ENCODE measurements at places on chromosomes 4 and X.

- no peaks in the 10 kb centered on the region for H3K36me3 ChIP-seq
- no peaks in the 10 kb centered on the region for H3K4me1 ChIP-seq
Observed at GRCh38 chr4:20895208-20895607, 194.9 kb downstream of the PACRGL start.

DNA sequence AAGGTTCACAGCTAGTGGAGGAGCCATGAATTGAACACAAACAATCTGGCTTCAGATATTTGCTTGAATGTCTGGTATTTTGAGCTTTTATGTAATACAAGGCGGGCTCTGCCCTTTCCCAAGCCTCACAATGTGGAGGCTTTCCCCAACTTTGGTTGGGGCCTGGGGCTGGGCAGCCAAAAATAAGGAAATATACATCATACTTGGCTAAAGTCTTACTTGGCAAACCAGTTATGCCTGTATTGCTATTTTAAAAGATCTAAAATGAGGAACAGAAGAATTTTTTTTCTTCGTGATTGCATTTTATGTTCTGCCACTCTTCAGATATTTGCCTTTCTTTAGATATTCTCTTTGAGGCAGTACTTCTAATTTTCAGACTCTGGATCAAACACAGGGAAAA lies 26.1 kb downstream of the ARFIP1 start:
- no peak for DNase-seq
- H3K27ac ChIP-seq: peak overlapping the region; percentile 65
- peaks cover 23% of the 10 kb centered on the region for H3K4me1 ChIP-seq
- peaks cover 12% of the 10 kb centered on the region for H3K36me3 ChIP-seq
- no peaks in the 10 kb centered on the region for H3K27me3 ChIP-seq

DNA sequence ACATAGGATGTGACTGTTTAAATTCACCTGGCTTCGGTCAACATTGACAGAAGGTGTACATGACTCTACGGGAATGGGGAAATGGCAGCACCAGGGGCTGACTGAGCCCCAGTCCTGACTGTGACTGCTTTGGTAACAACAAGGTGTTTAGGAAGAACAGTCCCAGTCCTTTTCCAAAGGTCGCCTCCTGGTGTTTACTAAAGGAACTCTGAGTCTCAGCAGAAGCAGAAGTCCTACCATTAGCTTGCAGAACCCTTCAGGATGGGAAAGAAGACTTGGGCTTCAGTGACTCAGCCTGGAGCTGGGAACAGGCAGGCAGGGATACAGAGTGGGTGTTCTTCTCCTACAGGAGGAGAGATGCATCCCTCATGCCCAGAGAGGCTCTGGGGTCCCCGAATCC lies 103.3 kb downstream of the MGST2 start:
- no peak for DNase-seq
- H3K4me3 ChIP-seq: no peak overlapping the region
- H3K36me3 ChIP-seq: no peaks in the 10 kb centered on the region
- no peak overlapping the region for H3K27ac ChIP-seq

DNA sequence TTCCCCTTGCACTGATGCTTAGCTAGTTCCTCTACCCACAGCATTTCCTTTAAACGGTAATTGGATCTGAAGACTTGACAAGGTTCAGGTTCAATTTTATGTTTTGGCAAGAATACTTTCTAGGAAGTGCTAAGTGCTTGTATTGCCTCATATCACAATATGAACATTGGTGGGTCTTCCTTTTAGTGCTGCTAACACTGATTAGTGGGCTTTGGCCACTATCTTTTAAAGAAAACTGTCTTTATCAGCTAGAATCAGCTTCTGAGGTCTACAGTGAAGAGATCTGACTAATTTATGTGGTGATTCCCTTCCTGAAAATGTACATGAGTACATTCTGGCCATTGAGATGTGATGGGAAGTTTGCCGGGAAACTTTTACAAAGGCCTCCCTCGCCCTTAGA lies 316.7 kb upstream of the KLF3 start:
- H3K36me3 ChIP-seq: peaks cover 3% of the 10 kb centered on the region
- DNase-seq: no peak
- H3K4me3 ChIP-seq: no peak overlapping the region
- no peaks in the 10 kb centered on the region for H3K4me1 ChIP-seq
- H3K27me3 ChIP-seq: peaks cover 12% of the 10 kb centered on the region

DNA sequence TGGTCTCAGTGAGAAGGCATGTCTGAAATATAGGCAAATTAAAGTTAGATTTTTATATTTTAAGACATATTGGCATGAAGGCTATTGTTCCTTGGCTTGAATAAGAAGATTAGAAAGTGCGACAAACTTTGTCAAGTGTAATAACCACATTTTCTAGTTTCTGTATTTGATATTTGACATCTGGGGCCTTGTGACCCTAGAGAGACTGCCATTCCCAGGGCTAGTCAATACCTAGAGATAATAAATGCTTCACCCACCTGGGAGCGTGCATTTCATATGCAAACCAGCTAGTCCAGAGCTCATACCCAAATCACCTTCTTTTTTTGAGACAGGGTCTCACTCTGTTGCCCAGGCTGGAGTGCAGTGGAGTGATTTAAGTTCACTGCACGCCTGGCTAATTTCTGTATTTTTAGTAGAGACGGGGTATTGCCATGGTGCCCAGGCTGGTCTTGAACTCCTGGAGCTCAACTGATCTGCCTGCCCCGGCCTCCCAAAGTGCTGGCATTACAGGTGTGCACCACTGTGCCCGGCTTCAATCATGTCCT lies 62.6 kb downstream of the COQ2 start:
- no peak overlapping the region for H3K4me3 ChIP-seq
- no peaks in the 10 kb centered on the region for H3K27me3 ChIP-seq
- peaks cover 47% of the 10 kb centered on the region for H3K4me1 ChIP-seq
- peak overlapping the region; percentile 59 for H3K27ac ChIP-seq
- H3K36me3 ChIP-seq: peaks cover 3% of the 10 kb centered on the region

GRCh38 chr4:3186609-3187008 lies 62.4 kb upstream of the MSANTD1 start:
- peaks cover 50% of the 10 kb centered on the region for H3K36me3 ChIP-seq
- H3K4me1 ChIP-seq: peaks cover 3% of the 10 kb centered on the region
- no peak overlapping the region for H3K4me3 ChIP-seq
- DNase-seq: no peak

GRCh38 chr4:109873791-109874514 lies 26.0 kb downstream of the LRIT3 start:
- no peak for DNase-seq
- peaks cover 3% of the 10 kb centered on the region for H3K36me3 ChIP-seq
- no peak overlapping the region for H3K27ac ChIP-seq

DNA sequence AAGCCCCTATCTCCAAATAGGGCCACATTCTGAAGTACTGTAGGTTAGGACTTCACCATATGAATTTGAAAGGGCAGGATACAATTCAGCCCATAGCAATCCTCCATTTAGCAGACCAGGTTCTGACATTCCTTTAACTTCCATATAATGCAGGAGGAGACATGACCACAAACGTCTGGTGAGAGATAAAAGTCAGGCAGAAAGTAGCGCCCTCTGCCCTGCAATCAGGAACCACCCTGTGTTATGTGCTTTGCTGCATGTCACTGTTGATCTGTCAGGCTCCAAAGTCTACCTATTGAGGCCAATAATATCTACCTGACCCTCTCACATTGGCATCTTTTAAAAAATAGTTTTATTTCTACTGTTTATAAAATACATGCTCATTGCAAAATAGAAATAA lies 30.2 kb upstream of the SEPSECS start:
- no peak overlapping the region for H3K4me3 ChIP-seq
- H3K27ac ChIP-seq: no peak overlapping the region
- H3K4me1 ChIP-seq: no peaks in the 10 kb centered on the region
- DNase-seq: no peak
- no peaks in the 10 kb centered on the region for H3K27me3 ChIP-seq

DNA sequence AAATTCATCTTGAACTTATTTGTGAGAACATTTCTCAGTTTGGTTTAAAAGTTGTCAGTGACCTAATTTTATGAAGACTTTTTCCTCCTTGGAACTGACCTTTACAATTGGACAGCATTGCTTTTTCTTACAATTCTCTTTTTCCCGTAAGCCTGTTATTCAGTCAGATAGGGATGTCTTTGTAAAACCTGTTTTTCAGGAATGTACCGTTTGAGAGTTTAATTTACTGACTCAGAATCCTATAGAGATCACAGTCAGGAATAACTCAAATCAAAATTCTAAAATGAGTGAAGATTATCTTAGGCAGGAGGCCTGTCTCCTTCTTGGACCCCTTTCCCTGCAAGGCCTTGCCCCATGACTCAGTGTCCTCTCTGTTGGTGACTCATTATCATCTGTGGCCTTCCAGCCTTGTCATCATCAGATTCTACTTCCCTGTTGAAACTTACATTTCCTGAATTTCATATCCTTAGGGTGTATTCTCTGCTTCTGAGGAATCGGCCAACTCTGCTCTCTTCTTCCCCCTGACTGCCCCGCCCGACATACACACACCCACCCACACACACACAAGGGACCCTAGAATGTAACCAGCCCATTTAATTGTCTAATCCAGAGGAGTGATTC lies 99.8 kb downstream of the ARHGAP10 start:
- H3K36me3 ChIP-seq: peaks cover 2% of the 10 kb centered on the region
- no peak overlapping the region for H3K4me3 ChIP-seq
- DNase-seq: no peak

DNA sequence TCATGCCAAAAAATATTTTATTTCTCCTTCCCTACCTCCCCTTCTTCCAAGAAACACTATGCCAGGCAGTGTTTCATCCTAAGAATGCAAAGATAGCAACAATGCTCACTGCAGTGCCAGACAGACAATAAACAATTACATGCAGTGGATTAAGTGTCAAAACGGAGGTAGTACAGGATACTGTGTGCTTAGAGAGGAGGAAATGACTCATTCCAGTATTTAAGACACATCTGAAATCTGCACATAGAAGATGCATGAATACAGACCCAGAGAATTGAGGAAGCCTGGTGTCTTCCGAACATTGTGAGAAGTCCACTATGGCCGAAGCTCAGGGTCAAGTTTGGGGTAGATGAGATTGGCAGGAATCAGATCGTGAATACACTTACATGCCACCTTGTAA lies 326.4 kb downstream of the PPP3CA start:
- H3K4me3 ChIP-seq: no peak overlapping the region
- H3K36me3 ChIP-seq: peaks cover 7% of the 10 kb centered on the region
- H3K4me1 ChIP-seq: peaks cover 24% of the 10 kb centered on the region
- no peak for DNase-seq

GRCh38 chrX:135421537-135421931 lies 210 bp upstream of the SMIM10L2A start:
- peaks cover 6% of the 10 kb centered on the region for H3K27me3 ChIP-seq
- peak overlapping the region; percentile 77 for H3K4me3 ChIP-seq
- peaks cover 5% of the 10 kb centered on the region for H3K4me1 ChIP-seq
- no peaks in the 10 kb centered on the region for H3K36me3 ChIP-seq
- H3K27ac ChIP-seq: no peak overlapping the region

GRCh38 chr4:19520939-19521520 lies 730.7 kb upstream of the SLIT2 start:
- no peak overlapping the region for H3K4me3 ChIP-seq
- DNase-seq: no peak
- no peaks in the 10 kb centered on the region for H3K27me3 ChIP-seq
- no peak overlapping the region for H3K27ac ChIP-seq
- no peaks in the 10 kb centered on the region for H3K36me3 ChIP-seq

Measured in memory B cell (primary cell).